Left kidney (tissue), 8 donors: ENCODE measurements at places on chromosomes 7 and 10. TPM values are rescaled to one million over a fixed set of nuclear protein-coding genes. Genes with fewer than 3 reads are reported as not detected.

Gene CPXM2
- polyA plus RNA-seq: 4.6 TPM

Gene CALHM1
- polyA plus RNA-seq: 0.05 TPM

Gene USP6NL
- 30.0 TPM for polyA plus RNA-seq

Gene ZNF37A
- 24.4 TPM for polyA plus RNA-seq

Gene ATG9B
- 3.0 TPM for polyA plus RNA-seq

Gene ACBD7
- polyA plus RNA-seq: 8.9 TPM

Gene MMRN2
- polyA plus RNA-seq: 23.7 TPM

Gene ZNRF2
- polyA plus RNA-seq: 17.0 TPM

Gene FAM241B
- 10.9 TPM for polyA plus RNA-seq

Gene MYOF
- polyA plus RNA-seq: 29.2 TPM

Gene ARPC1A
- polyA plus RNA-seq: 108 TPM

DNA sequence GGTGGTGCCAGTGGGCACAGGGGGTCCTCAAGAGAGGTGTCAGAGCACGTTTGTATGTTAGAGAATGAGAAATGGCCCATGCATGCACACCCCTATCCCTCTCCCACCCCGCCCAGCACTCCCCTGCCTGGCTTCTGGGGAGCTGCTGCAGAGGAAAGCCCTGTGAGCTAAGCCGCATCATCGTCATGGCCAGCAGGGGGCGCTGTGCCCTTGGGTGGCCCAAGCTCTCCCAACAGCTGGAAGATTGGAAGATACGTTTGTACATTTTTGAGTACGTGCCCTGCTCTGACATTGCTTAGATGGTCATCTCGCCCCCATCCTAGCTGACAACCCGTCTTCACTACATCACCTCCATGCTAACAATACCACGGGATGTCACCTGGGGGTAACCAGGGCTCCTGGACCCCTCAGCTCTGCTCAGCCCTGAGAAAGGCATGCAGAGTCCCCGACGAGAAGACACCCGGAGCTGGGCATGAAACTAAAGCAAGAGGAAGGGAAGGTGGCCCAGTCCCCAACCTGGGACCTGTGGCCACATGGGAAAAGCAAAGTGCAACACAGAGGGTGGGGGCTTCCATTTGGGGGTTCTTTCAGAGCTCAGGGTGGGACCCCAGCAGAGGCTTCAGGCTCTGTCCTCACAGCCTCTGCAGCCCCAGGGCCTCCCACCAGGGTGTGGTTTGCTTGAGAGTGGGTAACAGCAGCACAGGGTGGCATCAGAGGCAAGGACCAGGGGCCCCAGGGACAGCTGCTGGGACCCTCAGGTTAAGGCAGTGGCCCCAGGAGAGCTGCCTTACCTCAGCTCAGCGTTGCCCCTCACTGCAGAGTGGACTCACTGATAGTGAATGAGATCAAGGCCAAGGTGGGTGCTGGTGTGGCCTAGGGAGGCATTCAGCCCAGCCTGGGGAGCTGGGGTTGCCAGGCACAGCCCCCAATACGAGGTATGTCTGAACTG is 136.6 kb downstream of the PTPN20 start:
- peak; percentile 60 for DNase-seq

- DNase-seq: no peak
Measured at GRCh38 chr7:46389146-46389545, 468.1 kb upstream of the IGFBP3 start.

DNA sequence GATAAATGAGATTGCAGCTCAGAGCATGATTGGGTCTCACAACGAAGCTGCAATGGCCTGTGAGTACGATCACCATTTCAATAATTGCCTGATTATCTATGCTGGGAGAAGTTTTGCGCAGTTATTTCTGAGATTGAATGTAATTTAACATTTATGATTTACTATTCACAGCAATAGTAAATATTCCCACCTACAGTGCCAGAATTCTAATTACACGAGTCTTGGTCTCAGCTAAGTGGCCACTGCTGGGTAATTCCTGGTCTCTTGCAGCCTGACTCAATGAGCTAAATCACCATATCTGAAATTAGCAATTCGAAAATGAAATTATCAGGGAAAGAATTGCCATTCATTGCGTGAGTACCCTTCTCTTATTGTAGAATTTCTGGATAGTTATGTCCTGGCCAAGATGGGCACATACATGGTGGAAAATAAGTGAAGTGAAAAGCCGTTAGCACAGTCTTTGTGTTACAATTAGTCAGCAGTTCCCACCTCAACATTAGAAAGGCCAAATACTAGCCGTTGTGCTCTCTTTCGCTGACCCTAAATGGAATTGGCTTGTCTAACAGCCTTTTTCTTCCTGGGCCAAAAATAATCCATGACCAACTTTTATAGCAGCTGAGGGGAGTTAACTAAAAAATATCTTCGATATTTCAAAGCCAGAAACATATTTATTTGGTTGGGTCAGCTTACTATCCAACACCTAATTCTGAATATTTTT is 681.0 kb upstream of the C7orf33 start:
- DNase-seq: no peak

- DNase-seq: peak; percentile 20
Measured at GRCh38 chr7:87216701-87217508, 2.6 kb downstream of the TMEM243 start.

DNA sequence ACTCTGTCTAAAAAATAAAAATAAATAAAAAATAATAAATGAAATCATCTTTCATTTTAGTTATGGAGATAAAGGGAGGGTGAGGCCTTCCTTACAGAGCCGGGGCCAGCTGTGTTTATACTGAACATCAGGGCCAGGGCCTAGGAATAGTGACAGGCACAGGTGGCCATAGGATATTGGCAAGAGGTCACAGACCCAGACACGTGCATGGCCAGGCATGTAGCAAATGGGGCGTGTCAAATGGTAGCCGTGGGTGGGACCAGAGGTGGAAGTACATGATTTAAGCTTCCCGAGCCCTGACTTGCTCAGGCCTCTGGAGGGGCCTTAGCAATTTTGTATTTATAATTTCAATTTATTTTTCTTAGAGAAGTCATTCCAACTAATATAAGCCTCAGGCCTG is 353.0 kb downstream of the ANKRD30A start:
- no peak for DNase-seq

DNA sequence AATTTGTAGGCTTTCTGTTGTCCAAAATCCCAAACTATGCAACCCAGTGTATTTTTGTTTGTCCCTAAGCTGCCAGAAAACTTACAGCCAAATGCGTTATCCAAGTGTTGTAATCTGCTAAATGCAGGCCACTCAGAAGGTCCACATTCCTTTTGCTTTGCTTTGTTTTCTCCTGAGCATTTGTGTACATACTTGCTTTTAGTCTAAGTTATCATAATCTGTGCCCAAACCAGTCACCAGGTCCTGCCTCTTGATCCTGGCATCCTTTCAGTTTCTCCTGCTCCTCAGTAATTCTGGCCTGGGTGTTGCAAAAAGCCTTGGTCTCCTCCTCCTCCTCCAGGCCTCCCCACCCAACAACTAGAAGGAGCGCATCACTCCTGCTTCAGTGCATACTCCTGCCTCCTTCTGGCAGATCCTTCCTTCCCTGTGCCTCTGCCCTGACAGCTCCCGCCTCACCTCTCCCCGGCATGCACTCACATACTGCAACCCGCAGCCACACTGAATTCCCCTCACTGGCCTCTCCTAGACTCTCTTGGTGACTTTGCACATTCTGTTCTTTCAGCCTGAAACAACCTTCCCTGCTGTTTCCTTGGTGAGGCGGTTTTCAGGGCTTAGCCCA is 2.3 kb downstream of the DENND2A start:
- no peak for DNase-seq

- no peak for DNase-seq
Measured at GRCh38 chr10:125551247-125551646, 131.7 kb downstream of the TEX36 start.

DNA sequence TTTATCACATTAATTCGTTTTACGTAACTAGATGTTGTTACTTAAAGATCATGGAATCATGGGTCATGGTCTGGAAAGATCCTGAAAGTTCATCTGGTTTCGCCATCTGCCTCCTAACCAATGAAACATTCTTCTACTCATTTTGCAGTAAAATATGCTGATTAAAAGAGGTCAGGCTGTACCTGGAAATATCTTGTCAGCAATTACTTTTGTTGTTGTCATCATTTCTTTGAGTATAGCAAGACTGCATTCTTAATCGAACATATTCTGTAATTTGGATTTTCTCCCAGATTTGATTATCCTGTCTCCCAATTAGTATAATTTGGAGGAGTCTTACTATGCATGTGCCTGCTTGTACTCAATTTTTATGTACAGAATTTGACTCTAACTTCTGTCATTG is 833.7 kb downstream of the GRM8 start:
- DNase-seq: no peak

GRCh38 chr10:78524941-78525340 is 491.3 kb downstream of the RPS24 start:
- no peak for DNase-seq

- no peak for DNase-seq
Measured at GRCh38 chr7:40918701-40919271, 784.0 kb downstream of the SUGCT start.

GRCh38 chr10:34413756-34414587 is 401.1 kb downstream of the PARD3 start:
- DNase-seq: peak; percentile 21

DNA sequence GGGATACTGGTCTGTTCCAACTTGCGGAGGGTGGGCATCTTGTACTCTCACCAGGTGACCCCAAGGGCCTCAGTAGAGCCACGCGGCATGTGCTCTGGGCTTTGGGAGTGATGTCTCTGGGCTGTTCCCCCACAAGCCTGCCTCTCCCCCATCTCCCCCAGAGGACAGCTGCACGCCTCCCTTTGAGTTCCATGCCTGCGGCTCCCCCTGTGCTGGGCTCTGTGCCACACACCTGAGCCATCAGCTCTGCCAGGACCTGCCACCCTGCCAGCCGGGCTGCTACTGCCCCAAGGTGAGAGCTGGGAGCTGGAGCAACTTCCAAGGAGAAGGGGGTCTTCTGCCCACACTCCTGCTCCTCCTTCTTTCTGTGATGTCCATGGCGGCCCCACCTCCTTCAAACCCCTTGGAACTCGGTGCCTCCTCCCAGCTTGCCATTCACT is 15.0 kb upstream of the ZNF862 start:
- no peak for DNase-seq

- no peak for DNase-seq
Measured at GRCh38 chr10:69367469-69367868, 49.2 kb downstream of the TACR2 start.

DNA sequence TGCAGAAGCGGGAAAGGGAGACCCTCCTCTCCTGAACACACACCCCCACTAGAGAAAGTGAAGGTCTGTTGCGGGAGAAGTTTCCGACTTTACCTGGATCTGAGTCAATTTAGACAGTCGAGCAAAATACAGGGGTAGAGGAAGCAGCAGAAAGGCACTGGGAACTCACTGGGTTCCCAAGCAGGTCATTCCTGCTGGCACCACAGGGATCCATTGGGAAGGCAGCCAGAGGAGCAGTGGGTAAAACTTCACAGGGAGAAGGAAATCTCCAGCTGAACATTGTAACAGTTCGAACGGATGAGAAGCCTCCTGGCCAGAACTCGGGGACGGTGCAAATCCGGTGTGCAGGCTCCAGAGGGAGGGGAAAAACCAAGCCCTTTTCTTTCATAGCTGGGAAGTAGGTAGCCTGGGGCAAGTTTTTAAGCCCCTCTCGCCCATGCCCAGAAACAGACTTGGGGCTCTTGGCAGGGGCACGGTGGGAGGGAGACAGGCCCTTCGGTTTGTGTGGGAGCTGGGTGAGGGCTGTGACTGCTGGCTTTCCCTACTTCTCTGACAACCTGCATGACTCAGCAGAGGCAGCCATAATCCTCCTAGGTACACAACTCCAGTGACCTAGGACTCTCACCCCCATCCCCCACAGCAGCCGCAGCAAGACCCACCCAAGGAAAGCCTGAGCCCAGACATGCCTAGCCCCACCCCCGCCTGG is 51.9 kb downstream of the DDC start:
- DNase-seq: no peak

GRCh38 chr10:87703771-87704170 is 44.1 kb downstream of the PAPSS2 start:
- DNase-seq: no peak

- DNase-seq: no peak
Measured at GRCh38 chr10:61847087-61847486, 54.4 kb upstream of the ARID5B start.

DNA sequence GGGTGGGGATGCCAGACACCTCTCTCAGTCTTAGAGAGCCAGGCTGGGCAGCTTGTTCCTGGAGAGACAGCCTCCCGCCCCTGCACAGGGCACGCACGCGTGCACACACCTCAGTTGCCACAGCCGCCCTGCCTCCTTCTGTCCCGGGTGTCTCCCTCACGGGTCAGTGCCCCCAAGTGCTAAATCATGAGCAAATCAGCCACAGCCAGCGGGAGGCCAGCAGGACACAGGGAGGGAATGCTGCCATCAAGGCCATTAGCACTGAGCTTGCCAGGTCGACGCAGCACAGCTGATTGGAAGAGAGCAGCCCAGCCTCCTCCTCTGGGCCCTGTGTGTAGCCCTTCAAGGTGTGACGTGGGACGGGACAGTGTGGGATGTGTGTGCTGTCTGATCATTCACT is 130.4 kb downstream of the CDH23 start:
- peak; percentile 81 for DNase-seq

DNA sequence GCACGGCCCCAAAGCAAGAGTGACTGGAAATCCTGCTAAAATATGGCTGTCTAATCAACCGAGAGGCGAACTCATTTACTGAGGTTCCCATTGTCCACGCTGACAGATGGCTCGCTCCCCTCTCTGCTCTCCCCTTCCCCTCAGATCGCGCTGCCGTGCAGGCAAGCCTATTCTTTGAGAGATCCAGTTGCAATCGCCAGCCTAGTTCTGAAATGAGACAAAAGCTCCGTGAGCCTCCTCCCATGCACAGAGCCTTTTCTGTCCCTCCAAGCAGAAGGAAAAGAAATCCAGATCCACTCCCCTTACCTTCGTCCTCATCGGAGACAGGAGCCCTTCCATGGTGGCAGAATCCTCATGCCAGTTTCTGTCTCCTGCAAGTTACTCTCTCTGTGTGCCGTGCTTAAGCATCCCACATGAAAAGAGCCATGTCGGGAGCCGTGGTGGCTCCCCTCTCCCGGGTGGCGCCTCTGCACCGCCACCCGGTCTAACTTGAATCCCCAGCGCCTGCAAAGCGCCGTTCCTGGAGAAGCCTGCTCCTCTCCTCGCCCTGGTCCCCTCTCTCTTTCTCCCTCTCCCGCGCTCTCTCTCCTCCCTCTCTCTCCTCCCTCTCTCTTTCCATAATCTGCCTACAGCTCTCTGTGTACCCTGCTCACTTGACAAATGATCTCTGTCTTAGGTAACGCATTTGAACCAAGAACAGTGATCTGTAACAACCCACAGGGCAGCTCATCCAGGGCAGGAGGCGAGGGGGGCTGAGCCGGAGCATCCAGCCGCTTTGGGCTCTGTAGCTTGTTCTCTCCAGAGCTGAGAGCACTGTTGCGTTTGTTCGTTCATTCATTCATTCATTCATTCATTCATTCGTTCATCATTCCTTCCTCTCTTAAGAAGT is 156.8 kb downstream of the FRMD4A start:
- DNase-seq: peak; percentile 47

- DNase-seq: no peak
Measured at GRCh38 chr7:26100406-26101339, 51.3 kb upstream of the NFE2L3 start.

- no peak for DNase-seq
Measured at GRCh38 chr7:87210506-87210905, 9.0 kb downstream of the TMEM243 start.
